ENCODE measurements at places on chromosomes 1 and 21.

DNA sequence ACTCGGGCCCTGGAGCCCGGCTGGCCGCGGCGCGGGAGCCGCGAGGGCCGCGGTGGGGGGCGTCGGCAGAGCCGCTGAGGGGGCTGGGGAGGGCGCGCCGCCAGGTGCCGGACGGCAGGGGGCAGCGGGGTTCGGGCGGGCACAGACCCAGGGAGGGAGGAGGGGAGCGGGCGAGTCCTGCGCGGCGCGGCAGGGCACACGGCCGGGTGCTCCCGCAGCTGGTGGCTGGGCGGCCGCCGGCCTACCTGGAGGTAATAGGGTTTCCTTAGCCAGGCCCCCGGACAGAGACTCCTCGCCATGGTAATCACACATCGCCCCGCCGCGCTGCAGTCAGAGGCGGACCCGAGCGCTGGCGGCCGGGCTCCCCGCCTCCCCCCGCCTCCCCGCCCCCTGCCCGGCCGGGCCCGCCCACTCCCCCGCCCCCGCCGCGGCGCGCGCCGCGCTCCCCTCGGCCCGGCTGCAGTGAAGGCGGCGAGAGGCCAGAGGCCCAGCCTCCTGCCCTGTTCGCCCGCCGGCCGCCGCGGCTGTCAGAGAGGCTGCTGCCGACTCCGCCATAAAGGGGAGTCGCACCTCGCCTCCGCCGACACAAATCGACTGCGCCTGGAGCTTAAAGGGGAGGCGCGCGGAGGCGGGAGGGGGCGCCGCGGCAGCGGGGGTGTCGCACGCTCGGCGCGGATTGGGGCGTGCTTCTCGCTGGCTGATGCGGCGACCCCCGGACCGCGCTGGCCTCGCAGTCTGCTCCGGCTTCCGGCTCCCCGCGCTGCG lies at the start of gene DIPK1A:
DIPK1A (minus strand) TSS at position 332 of the 765 bp plus-strand sequence; CDS start at position 299, 33 bp downstream.
- peak; percentile 90 for DNase-seq

DNA sequence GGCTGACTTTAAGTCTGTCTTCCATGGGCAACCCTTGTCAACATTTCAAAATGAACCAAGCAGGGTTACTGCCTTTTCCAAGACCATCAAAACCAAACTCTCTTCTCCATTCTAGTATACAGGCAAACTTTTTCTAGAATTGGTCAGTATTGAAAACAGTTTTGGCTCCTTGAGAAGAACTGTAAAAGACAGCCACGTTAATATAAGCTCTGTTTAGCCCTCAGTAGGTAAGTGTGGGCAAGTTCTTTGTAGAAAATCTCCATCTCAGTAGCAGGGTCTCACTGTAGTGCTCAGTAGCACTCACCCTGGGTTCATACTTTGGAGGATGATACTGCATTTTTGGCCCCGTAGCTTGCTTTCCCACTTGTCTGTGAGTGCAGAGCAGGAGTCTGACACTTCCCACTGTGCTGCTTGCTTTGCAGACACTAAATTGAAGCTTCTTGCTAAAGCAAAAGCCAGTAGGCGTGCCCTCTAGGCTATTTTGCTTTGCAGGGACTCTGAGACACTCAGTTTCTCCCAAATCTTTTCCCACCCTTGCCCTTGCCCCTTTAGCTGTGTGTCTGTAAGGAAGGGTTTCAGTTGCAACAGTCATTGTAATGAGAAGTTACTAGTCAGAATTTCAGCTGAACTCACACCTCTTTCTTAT lies 34.3 kb upstream of the CACYBP start:
- peak; percentile 68 for DNase-seq

GRCh38 chr1:112956544-112957132 lies 642 bp upstream of the SLC16A1 start:
- DNase-seq: peak; percentile 78

GRCh38 chr1:6783936-6784559 lies 1.2 kb upstream of the CAMTA1 start:
- DNase-seq: no peak

- DNase-seq: no peak
Measured at GRCh38 chr1:61329556-61329955, 247.2 kb downstream of the NFIA start.

DNA sequence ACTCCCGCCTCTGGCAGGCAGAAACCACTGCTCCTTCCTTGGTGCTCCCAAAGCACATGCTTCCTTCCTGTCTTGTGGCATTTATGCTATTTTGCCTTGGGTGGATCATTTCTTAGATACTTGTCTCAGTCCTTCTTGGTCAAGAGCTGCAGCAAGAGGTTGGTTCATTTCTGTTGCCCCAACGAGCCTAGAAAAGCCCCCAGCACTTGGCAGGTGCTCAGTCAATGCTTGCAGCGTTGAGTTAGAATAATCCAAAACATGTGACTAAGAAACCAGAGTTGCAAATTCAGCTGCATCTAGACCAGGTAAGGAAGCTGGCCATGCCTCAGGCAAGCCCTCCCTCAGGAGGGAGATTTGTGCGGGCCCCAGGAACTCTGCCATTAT lies 42.4 kb upstream of the TENT5C start:
- peak; percentile 16 for DNase-seq

- DNase-seq: no peak
Measured at GRCh38 chr1:89203166-89203565, 4.4 kb upstream of the GBP4 start.

GRCh38 chr1:93528412-93528811 lies 80.5 kb downstream of the FNBP1L start:
- DNase-seq: no peak

- no peak for DNase-seq
Measured at GRCh38 chr1:107570768-107571167, 394.2 kb downstream of the VAV3 start.

- DNase-seq: no peak
Measured at GRCh38 chr1:87030740-87031690, 116.6 kb downstream of the HS2ST1 start.

GRCh38 chr1:203464743-203465142 lies 10.9 kb upstream of the PRELP start:
- DNase-seq: no peak

- DNase-seq: no peak
Measured at GRCh38 chr1:83098791-83099190, 900.1 kb downstream of the TTLL7 start.
